ENCODE measurements at places on chromosomes 4 and X. TPM values are rescaled to one million over a fixed set of nuclear protein-coding genes. Genes with fewer than 3 reads are reported as not detected.

Gene PCDH19
- 0.94 TPM for total RNA-seq

Gene AGTR2
- total RNA-seq: not detected

- no peak for DNase-seq
- H3K27me3 ChIP-seq: no peaks in the 10 kb centered on the region
- H3K27ac ChIP-seq: no peak overlapping the region
- H3K36me3 ChIP-seq: no peaks in the 10 kb centered on the region
- H3K4me3 ChIP-seq: no peak overlapping the region
These were observed 12.1 kb upstream of the FAM47A start for GRCh38 chrX:34144246-34144645.

Gene ADH6
- total RNA-seq: 11.6 TPM

Gene USP9X
- total RNA-seq: 114 TPM

Gene DMRTC1B
- not detected for total RNA-seq

GRCh38 chr4:7647186-7647585, 212.5 kb upstream of the PSAPL1 start:
- H3K36me3 ChIP-seq: no peaks in the 10 kb centered on the region
- H3K4me1 ChIP-seq: no peaks in the 10 kb centered on the region
- no peak for DNase-seq
- H3K27me3 ChIP-seq: no peaks in the 10 kb centered on the region
- H3K4me3 ChIP-seq: no peak overlapping the region

GRCh38 chr4:74083546-74083945, 15.4 kb downstream of the CXCL2 start:
- no peak overlapping the region for H3K4me3 ChIP-seq
- H3K27ac ChIP-seq: no peak overlapping the region
- no peaks in the 10 kb centered on the region for H3K27me3 ChIP-seq
- no peak for DNase-seq
- no peaks in the 10 kb centered on the region for H3K4me1 ChIP-seq

- H3K4me3 ChIP-seq: no peak overlapping the region
- H3K4me1 ChIP-seq: no peaks in the 10 kb centered on the region
- H3K27ac ChIP-seq: no peak overlapping the region
- H3K36me3 ChIP-seq: no peaks in the 10 kb centered on the region
- no peaks in the 10 kb centered on the region for H3K27me3 ChIP-seq
These were observed 635.6 kb downstream of the STPG2 start for GRCh38 chr4:97507587-97508245.

Gene TRIM2
- total RNA-seq: 58.6 TPM

Gene CSAG2
- total RNA-seq: not detected

GRCh38 chr4:73501664-73502265, 20.2 kb downstream of the AFM start:
- no peak overlapping the region for H3K4me3 ChIP-seq
- H3K27ac ChIP-seq: no peak overlapping the region
- H3K27me3 ChIP-seq: no peaks in the 10 kb centered on the region
- H3K4me1 ChIP-seq: no peaks in the 10 kb centered on the region

DNA sequence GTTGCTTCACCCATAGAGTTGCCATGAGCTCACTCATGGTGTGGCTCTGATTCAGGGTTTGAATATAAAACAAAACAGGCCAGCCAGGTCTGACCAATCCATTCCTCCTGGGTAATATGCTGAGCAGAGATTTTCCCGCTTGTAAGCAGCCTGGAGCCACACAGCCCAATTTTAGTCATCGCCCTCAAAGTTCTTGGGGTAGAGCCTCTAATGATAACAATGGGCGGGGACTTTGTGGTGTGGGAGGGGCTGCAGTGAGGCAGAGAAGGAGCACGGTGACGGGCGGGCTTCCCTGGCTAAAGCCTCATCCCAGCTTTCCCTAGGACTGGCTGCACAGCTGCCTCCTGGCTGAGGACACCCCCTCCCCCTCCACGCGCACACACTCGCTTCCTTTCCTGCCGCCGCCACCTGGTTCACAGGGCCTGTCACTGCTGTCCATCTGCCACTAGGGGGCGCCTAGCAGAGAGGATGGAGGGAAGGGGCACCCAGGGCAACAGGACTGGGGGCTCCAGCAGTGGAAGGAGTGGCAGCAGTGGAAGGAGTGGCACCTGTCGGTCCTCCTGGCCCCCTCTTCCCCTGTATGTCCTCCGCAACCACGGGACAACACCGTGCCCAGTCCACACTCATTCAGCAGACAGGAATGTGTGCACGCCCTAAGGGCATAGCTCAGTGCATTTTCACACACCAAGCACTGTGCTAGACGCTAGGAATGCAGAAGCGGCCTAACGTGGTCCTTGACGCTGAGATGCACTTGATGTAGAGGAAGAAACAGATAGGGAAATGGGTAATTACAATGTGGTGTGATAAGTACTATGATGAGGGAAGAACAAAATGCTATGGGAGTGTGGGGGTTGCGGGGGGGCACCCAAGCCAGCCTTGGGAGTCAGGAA, 26.8 kb downstream of the PRPS1 start:
- no peaks in the 10 kb centered on the region for H3K27me3 ChIP-seq
- DNase-seq: peak; percentile 64
- peaks cover 4% of the 10 kb centered on the region for H3K4me1 ChIP-seq
- no peak overlapping the region for H3K27ac ChIP-seq

Gene MGAT4D
- not detected for total RNA-seq

Gene RS1
- total RNA-seq: not detected

Gene SRPX
- 26.4 TPM for total RNA-seq

DNA sequence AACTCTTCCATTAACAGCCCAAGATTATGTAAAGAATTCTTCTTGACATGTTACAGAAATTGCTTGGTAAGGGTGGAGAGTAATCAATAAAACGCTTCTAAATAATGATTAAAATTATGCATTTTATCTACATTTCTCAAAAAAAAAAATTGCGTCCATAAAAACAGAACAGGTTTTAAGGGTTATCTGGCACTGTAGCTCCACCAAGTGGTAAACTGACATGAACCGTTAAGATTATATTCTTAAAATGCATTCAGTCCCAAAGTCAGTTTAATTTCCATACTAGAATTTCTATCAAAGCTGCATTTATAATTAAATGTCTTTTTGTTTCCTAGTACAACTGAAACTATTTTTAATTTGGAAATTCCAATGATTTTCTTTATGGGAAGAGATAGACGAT, 214.0 kb upstream of the UGT8 start:
- DNase-seq: no peak
- no peak overlapping the region for H3K27ac ChIP-seq
- H3K27me3 ChIP-seq: no peaks in the 10 kb centered on the region
- H3K4me1 ChIP-seq: no peaks in the 10 kb centered on the region
- H3K36me3 ChIP-seq: no peaks in the 10 kb centered on the region

DNA sequence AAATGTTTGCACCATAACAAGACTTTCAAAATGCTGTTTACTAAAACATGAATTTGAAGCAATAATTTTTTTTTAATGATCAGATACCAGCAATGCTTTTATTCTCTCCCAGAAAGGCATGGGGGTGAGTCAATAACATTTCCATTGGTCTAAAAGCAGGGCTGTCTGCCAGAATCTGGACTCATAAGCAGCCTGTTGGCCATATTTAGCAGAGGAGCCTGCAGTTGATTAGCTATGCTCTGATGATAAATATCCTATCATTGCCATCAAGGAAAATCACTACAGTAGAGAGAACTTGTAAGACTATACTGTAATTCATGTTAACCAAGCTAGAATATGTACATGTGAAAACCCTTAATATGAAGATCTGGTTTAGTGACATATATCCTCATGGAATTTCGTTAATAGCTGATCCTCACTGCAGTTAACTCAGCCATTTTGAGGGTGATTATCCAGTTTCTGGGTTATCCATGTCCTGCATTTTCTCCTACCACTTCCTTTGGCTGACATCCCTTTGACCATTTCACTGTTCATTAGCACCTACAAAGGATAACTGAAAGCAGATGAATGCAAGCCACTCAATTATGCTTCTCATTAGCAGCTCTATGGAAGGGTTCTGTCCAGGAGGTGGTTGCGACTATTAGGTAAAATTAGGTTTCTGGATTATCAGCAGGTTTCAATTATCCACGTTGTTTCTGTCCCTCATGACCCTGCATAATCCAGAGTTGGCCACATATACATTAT, 72.9 kb upstream of the DIAPH2 start:
- H3K4me3 ChIP-seq: no peak overlapping the region
- no peaks in the 10 kb centered on the region for H3K36me3 ChIP-seq
- H3K27ac ChIP-seq: no peak overlapping the region
- no peak for DNase-seq
- no peaks in the 10 kb centered on the region for H3K4me1 ChIP-seq

DNA sequence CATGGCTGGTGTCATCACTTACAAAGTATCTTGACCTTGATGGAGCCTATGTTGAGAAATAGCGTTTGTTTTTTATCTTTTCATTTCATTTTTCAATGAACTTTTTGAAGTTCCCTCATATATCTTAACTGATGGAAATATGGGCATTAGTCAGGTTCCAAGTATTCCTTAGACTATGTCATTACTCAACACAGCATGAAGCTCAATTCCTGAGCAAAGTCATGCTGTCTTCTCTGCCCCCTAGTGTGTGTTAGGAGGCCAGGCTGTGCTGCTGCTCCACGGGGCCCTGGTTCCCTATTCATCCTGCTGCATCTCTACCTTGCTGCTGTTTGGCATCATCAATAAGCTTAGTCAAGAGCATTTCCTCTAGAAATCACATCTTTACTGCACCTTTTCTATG, 40.9 kb downstream of the GPR143 start:
- H3K27me3 ChIP-seq: no peaks in the 10 kb centered on the region
- H3K4me3 ChIP-seq: no peak overlapping the region
- H3K36me3 ChIP-seq: no peaks in the 10 kb centered on the region
- DNase-seq: no peak
- no peaks in the 10 kb centered on the region for H3K4me1 ChIP-seq
- H3K27ac ChIP-seq: no peak overlapping the region

DNA sequence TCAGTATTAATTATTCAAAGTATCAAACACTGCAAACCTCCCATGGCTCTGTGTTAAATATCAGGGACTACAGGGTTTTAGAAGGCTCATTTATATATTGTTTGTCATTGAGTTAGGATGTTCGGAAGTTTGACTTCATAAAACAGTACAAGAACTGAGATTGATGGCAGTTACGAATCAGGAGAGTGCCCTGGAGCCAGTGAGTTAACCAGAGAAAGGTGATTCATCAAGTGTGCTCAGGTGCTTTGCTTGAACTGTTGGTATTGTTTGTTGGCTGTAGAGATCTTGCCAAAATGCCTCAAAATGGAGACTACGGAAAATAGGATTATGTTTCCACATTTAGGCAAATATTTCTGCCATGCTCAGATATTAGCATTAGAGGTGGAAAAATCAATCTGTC, 7.5 kb upstream of the GPR101 start:
- H3K4me3 ChIP-seq: no peak overlapping the region
- H3K27ac ChIP-seq: no peak overlapping the region
- DNase-seq: no peak
- no peaks in the 10 kb centered on the region for H3K36me3 ChIP-seq

- H3K27ac ChIP-seq: peak overlapping the region; percentile 23
- H3K4me3 ChIP-seq: no peak overlapping the region
- DNase-seq: no peak
- peaks cover 26% of the 10 kb centered on the region for H3K4me1 ChIP-seq
- no peaks in the 10 kb centered on the region for H3K27me3 ChIP-seq
- H3K36me3 ChIP-seq: no peaks in the 10 kb centered on the region
These were observed 122.9 kb downstream of the AFAP1 start for GRCh38 chr4:7816771-7817170.

GRCh38 chrX:116873671-116874070, 410.9 kb upstream of the CT83 start:
- no peak overlapping the region for H3K27ac ChIP-seq
- H3K4me3 ChIP-seq: no peak overlapping the region
- no peaks in the 10 kb centered on the region for H3K4me1 ChIP-seq
- H3K36me3 ChIP-seq: no peaks in the 10 kb centered on the region
- no peaks in the 10 kb centered on the region for H3K27me3 ChIP-seq
- no peak for DNase-seq

DNA sequence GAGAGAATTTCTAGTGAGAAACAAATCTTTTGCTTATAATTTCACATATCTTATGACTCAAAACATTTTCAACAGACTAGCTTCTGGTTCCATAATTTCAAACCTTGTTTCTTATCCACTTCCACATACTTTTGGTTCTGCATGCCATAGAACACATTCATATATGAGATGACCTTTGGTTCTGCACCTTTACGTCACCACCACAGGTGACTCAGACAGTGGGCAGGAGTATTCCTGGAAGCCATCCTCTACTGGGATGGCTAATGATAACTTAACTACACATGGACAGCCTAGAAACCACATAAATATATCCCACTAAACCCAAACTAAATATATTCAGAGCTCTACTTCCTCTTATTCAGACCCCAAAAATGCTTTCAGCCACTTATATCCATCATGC, 133.3 kb downstream of the DCK start:
- H3K27ac ChIP-seq: no peak overlapping the region
- H3K4me3 ChIP-seq: no peak overlapping the region
- H3K4me1 ChIP-seq: no peaks in the 10 kb centered on the region
- no peak for DNase-seq

Gene AFM
- not detected for total RNA-seq

GRCh38 chr4:16582036-16582435, 316.4 kb downstream of the LDB2 start:
- H3K27me3 ChIP-seq: no peaks in the 10 kb centered on the region
- H3K4me3 ChIP-seq: no peak overlapping the region
- no peaks in the 10 kb centered on the region for H3K4me1 ChIP-seq
- H3K27ac ChIP-seq: no peak overlapping the region
- H3K36me3 ChIP-seq: no peaks in the 10 kb centered on the region

Gene TMEM150C
- not detected for total RNA-seq

GRCh38 chr4:109007976-109008375, 245.1 kb upstream of the ETNPPL start:
- no peaks in the 10 kb centered on the region for H3K27me3 ChIP-seq
- H3K36me3 ChIP-seq: no peaks in the 10 kb centered on the region
- no peaks in the 10 kb centered on the region for H3K4me1 ChIP-seq
- H3K27ac ChIP-seq: no peak overlapping the region
- no peak overlapping the region for H3K4me3 ChIP-seq
- DNase-seq: no peak

DNA sequence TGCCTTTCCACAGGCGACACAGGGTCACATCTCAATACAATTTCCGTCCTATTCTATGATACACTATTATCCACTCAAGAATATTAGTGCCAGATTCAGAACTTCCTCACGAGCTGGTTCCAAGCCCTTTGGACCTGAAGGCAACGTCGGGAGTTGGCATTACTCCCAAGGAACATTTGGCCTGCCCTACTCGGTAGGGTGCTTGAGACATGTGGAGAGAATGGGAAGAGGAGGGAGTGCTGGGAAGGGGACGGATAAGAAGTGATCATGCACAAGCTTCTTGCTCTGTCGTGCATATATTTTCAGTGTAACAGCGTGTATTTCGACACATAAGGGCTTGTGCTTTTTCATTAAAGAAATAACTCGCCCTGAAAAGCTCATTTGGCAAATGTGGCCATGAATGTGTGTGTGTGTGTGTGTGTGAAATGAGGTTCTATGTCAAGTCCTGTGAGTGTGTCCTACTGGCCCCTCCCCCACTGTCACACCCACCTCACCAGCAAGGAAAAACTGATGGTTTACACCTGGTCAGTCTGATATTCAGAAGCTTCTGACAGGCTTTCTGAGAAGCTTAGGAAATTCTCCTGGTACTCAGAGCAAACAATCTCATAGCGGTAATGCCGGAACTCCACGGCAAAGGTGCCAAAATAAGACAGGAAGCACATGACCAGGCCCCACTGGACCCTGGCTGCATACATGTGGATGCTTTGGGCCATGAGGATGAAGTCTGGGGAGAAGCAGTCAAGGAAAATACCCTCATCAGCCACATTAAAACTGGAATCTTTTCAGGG, 54.8 kb downstream of the ENOPH1 start:
- H3K27me3 ChIP-seq: no peaks in the 10 kb centered on the region
- H3K27ac ChIP-seq: no peak overlapping the region
- no peak for DNase-seq
- no peak overlapping the region for H3K4me3 ChIP-seq
- H3K36me3 ChIP-seq: no peaks in the 10 kb centered on the region

GRCh38 chr4:96164814-96165351, 325.0 kb downstream of the PDHA2 start:
- H3K4me3 ChIP-seq: no peak overlapping the region
- H3K27ac ChIP-seq: no peak overlapping the region
- no peaks in the 10 kb centered on the region for H3K36me3 ChIP-seq
- DNase-seq: no peak

Data from Peyer's patch (tissue), 4 donors.